Hindlimb muscle (tissue), 1 donor: ENCODE measurements at places on chromosomes 2 and 18.

DNA sequence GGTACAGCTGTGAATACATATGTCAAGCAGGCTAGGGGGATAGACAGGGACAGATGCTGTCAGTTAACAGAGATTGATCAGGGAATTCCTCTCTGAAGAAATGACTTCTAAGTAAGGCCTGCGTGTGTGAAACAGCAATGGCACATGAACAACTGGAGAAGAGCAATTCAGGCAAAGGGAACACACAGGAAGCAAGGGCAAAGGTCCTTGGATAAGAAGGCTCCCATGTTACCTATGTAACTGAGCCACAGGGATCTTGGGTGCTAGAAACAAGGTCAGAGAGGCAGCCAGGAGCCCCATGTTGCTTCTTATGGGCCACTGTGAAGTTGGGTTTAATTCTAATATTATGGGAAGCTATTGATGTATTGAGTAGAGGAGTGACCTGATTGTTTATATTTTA, 373.7 kb upstream of the ACVR2A start:
- DNase-seq: no peak

DNA sequence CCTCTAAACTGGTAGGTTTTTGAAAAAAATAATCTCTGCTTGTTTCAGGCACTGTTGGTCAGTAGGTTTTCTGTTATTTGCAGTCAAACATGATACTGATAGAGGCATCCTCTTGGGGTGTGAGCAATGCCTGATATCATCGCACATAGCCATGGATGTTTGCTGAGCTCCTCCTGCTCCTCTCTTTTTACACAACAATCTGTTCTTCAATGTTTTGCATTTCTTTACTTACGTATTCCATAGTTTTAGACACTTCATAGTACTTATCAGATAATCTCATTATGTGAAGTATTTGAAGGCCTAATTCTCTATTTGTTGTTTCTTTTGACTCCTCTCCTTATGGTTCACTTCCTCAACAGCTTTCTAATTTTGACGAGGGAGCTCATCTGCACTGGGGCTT, 23.0 kb upstream of the HS6ST1 start:
- no peak for DNase-seq

DNA sequence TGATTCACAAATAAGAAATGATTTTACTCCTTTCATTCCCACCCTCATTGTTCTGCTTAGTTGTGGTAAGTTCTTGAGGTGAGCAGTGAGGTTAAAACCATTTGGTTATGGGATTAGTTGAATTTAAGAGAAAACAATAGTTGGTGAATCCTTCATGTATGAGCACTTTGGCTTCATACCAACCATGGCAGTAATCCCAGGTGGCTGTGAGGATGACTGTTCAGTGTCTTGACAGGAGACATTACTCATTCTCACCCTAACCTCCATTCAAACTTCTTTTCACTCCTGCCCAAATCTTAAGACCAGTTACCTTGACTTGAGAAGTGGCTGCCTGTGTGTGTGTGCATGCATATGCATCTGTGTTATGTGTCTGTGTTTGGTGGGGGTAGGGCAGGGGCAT, 143.1 kb downstream of the SETBP1 start:
- no peak for DNase-seq

DNA sequence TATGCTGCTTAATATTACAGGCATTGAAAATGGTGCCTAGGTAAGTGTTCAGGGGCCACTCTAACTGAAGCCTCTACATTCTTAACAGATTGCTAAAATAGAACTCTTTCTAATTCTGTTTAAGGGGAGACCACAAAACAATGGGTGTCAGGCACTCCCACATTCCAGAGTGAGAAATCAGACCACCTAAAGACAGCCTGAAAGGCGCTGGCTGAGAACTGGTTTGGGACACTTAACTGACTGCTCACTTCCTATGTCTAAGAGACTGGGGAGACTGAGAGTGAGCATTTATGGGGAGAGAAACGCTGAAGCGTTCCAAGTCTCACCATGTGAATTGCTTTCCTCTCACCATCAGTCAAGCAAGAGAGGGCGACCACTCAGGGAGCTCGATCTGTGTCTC, 108.8 kb upstream of the ITGB6 start:
- DNase-seq: no peak

DNA sequence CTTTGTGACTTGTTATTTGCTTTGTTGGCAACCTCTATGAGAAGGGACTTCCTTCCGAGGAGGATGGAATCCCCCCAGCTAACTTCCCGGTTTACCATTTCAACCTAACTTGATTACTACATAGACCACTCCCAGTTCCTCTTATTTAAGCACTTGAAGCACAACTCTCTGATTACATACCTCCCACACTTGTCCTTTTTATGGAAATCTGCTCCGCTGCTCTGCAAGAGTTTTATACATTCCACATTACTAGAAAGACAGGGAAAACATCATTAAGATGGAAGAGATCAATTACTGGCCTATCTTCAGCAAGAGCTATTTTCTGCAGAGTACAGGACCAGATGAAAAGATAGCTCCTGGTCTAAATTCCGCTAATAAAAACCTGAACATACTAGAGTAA, 160.0 kb upstream of the PGAP1 start:
- DNase-seq: no peak

DNA sequence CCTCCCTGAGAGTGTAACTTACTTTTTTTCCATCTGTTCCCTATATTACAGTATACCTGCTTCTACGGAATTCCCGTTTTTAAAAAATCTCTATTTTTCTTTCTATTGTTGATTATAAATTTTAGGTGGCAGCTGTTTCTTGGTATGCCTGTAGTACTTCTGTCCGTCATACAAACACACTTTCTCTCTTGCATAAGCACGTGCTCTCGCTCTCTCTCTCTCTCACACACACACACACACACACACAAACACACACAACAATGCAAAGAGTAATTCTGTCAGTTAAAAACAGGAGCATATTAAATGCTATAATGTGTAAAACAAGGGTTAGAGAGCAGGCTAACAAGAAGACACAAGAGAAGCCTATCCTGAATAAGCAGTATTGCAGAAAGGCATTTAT, 140.5 kb downstream of the THADA start:
- no peak for DNase-seq

- no peak for DNase-seq
Measured at GRCh38 chr2:6866275-6866671, 566 bp upstream of the CMPK2 start.

DNA sequence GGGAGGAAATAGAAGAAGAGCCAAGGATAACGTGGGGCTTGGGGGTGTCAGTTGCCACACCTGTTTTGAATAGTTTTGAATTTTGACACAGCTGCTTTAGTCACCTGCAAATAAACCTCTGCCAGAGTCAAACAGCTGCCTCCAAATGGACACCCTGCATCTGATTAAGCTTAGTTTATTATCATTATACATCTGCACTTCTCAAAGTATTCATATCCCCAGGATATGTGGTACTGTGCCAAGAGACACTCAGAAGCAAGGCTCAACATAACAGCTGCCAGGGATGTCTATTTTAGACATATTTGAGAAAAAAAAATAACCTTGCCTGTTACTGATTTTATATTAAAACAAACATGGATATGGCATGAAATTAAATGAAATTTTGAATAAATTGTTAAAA, 122.5 kb upstream of the WDR75 start:
- no peak for DNase-seq

DNA sequence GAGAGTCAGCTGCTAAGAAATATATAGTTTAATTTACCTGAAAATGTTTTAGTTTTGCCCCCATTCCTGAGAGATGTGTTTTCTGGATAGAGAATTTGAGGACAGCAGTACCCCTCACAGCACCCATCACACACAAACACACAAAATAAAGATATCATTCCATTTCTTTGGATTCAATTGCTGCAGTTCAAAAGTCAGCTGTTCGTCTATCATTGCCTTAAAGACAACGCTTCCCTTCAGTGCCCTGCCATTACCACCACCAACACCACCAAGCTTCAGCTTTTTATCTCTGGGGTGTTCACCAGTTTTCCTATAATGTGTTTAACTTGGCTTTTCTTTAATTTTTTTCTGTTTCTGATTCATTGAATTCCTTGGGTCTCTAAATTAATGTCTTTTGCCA, 49.7 kb downstream of the RDH14 start:
- DNase-seq: no peak

GRCh38 chr18:59696311-59697235, 650 bp downstream of the CCBE1 start:
- no peak for DNase-seq

DNA sequence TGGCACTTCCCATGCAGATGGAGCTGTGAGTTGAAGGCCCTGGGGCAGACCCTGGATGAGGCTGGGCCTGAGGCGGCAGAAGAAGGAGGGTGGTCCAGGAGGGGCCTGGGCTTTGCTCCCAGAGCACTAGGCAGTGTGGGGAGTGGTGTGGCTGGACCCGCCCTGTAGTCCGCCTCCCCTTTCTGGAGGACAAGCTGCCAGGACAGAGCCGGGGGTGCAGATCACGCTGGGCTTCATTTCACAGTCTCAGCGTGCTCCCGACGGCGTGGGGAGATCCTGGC, 49.8 kb downstream of the PTGR3 start:
- DNase-seq: no peak

GRCh38 chr2:171706152-171706803, 19.0 kb downstream of the DYNC1I2 start:
- no peak for DNase-seq

DNA sequence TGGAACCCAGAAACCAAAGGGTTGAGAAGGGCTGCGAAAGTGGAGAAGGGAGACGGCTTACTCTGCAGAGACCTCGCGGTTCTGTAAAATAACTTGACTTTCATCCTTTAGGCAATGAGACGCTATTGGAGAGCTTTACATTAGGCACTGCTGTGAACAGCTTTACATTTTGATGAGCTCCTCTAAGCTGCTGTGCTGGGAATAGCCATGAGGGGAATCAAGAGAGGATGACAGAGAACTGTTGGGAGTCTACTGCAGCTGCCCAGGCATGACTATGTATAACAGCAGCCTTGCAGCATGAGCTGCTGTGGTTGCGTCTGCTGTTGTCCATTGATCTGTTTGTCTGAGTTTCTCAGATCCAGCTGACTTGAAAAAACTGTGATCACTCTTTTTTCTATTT, 310.8 kb upstream of the MAP2 start:
- no peak for DNase-seq

GRCh38 chr2:229869226-229869625, 52.6 kb downstream of the TRIP12 start:
- DNase-seq: no peak

- DNase-seq: no peak
Measured at GRCh38 chr2:86358957-86359356, 21.5 kb upstream of the REEP1 start.

GRCh38 chr2:51014759-51015158, 17.2 kb downstream of the NRXN1 start:
- no peak for DNase-seq

DNA sequence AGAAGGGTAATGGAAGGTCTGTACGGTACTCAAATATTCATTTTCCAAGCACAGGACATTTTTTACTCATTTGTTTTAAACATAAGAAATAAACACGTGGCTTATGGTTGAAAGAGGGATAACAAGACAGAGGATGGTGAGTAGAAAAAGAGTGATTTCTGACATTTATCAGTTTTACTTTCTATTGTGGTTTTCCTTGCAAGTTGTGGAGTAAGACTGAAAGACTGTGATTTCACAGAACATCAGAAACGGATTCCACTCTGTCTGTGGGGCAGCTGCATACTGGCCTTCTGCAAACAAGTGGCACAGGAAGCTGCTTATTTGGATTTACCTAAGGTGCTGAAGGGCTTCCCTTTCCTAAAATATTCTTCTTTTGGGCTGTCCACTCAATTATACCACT, 122.2 kb upstream of the ITGB6 start:
- DNase-seq: no peak

DNA sequence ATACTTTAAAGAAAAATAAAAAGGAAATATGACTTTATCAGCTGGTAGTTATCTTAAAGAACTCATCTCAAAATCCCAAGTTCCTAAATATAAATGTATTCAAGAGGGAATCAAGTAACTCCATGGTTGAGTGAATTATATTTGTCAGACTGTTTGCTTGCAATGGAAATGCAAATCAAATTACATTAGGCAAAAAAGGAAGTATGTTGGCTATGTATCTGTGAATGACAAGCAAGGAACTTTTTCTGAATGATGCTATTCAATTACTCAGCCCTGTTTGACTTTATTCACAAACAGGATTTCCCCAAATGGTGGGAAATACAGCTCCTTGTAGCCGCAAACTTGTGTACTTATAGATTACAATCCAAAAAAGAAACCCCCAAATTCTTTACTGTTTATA, 309.1 kb downstream of the ARL6IP6 start:
- DNase-seq: no peak

GRCh38 chr2:42984081-42984480, 191.7 kb upstream of the HAAO start:
- DNase-seq: no peak

DNA sequence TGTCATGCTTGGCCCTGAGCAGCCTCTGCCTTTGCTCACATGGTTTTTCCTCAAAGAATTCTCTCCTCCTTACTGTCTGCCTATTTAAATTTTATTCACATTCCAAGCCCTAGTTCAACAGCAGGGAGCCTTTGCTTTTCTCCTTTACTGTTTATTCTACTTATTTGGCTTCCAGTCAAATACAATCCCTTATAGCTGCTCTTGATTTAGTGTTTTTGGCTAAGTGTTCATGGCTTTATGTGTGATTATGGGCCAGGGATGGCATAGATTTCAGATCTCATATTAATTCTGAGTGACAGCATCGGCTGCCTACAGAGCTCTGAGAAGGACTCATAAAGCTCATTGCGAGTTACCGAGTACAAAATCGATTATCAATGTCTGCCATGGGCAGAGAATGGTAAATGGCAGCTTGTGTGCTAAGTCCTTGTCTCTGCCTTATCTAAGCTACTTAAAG, 106.7 kb downstream of the METTL8 start:
- no peak for DNase-seq

- no peak for DNase-seq
Measured at GRCh38 chr2:109226128-109226527, 97.1 kb downstream of the SH3RF3 start.

GRCh38 chr2:141458351-141458750, 672.5 kb downstream of the LRP1B start:
- no peak for DNase-seq
